ENCODE measurements at places on chromosomes 13 and 19.

DNA sequence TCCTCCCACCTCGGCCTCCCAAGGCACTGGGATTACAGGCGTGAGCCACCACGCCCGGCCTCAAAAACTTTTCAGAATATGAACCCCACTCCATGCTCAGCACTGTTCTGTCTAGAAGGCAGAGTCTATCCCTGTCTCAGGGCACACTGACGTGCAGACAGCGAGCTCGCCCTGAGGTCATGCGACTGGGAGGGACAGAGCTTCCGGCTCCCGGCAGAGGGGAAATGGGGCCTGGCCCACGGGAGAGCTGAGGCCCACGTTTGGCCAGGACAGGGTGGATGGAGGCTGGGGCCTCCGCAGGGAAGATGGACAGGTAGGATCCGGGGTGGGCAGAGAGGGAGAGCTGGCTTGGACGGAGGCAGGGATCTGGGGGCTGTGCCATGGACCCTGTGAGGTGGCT is 2.8 kb upstream of the AZU1 start:
- DNase-seq: no peak

DNA sequence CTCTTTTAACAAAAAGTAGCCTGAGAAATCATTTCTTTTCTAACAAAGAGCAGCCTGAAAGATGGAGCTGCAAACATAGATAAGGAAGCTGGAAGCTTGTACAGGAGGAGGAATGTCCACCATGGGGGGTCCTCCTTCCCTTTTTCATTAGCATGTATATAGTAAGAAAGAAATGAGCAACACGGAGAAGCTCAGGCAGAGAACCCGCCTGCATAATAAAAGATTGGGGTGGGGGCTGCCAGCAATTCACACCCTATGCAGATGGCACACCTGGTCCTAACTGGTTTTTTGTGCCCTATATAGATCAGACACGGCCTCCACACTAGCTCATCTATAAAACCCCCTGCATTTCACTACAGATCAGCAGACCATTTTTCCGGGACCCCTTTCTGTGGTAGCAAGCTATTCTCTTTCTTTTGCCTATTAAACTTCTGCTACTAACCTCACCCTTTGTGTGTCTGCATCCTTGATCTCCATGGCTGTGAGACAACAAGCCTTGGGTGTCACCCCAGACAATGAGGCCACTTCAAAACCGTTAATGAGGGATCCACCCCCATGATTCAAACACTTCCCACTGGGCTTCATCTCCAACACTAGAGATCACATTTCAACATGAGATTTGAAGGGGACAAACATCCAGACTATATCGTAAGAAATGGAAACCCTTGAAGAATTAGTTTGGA is 167.5 kb upstream of the FREM2 start:
- no peak for DNase-seq

GRCh38 chr13:75422028-75422427 is 59.9 kb downstream of the TBC1D4 start:
- DNase-seq: no peak

DNA sequence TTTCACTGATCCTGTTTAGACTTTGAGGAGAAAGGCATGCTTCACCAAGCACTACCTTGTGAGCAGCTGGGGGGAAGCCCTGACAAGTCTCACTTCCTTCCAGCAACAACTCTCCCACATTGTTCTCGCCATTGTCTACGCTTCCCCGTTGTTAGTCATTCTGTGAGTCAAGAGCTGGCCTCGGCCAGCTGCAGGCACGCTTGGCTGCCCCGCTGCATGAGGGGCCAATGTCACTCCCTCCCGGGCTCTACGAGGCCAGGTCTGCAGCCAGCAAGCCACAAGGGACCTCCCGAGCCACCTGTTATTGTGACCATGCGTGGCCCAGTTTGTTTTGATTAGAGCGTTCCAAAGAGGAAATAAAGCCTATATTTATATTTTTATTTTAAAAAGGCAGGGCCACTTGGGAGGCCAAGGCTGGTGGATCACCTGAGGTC is 220.9 kb downstream of the FOXO1 start:
- peak; percentile 48 for DNase-seq

DNA sequence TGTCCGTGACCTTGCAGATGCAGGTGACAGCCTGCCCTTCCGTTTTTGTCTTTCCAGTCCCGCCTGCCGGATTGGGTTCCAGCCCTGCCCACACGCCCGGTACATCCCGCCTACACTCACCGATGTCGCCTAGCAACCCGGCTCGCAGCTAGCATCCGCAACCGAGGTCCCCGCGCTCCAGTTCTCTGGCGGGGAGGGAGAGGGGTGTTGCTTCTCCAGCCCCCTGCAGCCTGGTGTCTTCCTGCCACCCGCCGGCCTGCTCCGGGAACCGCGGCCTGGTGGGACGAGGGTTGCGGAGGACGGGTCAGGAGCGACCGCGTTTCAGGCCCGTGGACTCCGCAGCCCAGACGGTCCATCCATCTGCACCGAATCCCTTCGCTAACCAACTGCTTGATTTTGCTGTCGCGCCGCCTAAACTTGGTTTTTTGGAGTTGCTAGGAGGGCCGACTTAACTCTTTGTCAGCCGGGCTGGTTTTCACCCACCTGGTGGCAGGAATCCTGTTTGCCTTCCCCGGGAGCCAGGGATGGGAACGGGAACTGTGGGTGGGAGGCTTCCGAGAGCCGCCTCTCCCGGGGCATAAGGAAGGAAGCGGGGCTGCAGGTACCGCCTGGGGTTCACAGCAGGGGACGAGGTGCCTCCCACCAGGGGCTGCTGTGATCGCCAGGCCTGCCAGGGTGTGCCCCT is 15.4 kb upstream of the MATK start:
- peak; percentile 66 for DNase-seq

GRCh38 chr13:78630511-78630910 is 27.2 kb upstream of the POU4F1 start:
- no peak for DNase-seq

DNA sequence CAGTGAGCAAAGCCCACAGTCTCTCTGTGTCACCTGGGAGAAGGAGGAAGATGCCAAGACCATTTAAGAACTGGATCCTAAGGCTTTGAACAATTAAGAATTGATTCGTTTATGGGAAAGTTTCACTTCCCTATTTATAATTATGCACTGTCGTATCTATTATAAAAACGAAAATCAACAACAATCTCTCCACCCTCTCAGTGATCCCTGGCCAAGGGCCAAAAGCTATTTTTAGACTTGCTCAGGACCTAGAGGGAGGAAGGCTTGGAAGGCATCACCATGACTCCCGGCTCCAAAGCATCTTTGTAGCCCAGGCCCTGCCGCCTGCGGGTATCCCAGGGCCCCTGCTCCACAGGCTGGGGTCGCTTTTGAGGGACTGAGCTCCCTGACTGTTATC is 1.3 kb downstream of the RHPN2 start:
- no peak for DNase-seq

DNA sequence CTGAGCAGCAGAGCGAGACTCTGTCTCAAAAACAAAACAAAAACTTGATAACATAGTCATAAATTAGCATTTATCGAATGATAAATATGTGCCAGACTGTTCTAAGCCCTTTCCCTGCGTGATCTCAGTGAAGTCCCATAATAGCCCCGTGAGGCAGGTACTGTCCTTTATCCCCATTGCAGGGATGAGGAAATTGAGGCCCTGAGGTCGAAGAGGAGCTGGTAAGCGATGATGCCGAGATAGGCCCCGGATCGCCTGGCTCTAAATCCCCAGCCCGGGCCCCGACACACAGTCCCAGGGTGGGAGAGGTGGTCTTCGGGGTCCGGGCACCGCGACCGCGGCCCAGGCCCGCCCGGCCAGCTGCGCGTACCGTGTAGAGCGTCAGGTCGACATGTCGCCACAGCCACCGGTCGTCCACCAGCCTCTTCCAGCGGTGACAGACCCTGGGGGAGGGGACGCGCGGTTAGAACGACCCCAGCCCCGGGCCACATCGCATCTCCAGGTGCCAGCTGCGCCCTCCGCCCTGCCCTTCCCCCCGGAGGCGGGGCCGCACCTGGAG is 625 bp downstream of the FBXL12 start:
- DNase-seq: no peak

DNA sequence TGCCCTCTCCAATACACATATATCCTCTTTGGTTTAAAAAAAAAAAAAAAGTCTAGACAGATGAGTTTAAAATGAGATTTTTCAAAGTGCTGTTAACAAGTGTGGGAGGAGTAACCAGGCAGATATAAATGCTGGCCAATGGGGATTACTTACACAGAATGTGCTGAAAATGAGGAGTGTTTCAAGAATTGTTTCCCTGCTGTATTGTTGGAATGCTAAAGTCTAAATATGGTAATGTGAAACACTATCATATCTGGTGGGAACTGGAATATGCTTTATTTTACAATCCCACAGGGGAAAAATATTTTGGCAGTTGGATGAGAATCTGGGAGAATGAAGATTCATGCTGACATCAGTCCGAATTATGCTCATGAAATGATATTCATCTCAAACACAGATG is 250.7 kb downstream of the DCT start:
- no peak for DNase-seq

- no peak for DNase-seq
These were observed 121.9 kb downstream of the DLEU7 start for GRCh38 chr13:50721672-50721992.

- DNase-seq: no peak
These were observed 31.0 kb downstream of the SLAIN1 start for GRCh38 chr13:77728265-77729125.

DNA sequence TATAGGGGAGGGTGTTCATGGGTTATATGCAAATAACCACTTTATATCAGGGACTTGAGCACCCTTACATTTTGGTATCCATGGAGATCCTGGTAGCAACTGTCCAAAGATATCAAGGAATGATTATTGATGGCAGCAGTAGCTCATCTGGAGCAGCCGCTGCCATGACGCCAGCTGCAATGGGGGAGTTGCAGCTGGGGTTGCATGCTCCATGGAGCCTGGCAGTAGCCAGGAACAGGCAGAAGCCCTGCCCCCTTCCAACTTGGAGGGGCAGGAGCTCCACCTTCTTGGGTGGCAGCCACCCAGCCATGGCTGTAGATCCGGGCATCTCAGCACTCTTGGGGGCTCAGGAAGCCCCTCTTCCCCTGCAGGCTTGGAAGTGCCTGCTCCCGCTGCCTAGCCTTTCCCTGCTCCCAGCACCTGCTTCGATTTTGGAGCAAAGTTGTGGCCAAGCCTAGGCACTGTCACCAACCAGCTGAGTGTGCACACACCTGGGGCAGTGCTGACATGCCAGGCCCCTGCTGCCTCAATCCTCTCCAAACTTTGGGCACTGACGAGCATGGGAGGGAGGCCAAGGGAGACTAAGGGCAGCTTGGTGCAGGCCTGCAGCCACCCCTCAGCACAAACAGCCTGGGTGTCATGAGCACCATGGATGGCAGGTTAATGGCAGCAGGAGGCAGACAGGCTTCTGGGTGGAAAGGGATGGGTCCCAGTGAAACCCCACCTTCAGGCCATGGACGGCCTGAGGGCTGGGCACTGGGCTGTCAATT is 235.6 kb upstream of the CSNK1A1L start:
- no peak for DNase-seq

GRCh38 chr19:5397804-5398692 is 57.2 kb upstream of the ZNRF4 start:
- no peak for DNase-seq

- no peak for DNase-seq
These were observed 1163.9 kb downstream of the DIAPH3 start for GRCh38 chr13:58999851-59000250.

DNA sequence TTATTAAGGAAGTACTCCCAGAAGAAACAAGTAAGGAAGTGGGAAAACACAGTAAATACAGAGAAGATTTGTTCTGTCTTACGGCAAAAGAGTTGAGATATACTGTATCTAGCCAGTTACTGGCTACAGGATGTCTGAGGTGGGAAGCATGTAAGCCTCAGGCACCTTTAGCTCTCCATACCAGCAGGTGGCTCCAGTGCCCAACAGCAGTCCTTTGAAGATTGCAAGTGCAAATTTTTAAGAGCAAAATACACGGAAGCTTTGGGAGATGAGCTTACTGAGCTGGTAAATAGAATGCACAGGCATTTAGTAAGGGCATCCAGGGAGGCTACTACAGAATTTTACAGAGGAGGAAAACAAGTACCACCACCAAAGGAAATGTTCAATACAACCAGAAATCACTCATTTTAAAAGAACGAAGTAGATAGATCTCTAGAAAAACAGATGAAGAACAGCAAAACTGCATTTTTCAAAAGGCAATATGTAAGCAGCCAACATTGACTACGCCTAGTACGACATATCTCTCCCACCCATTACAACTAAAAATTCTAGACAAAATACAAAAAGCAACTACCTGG is 57.9 kb upstream of the VSTM2B start:
- DNase-seq: peak; percentile 26

- no peak for DNase-seq
These were observed 31.9 kb upstream of the ATP11A start for GRCh38 chr13:112657850-112658445.

DNA sequence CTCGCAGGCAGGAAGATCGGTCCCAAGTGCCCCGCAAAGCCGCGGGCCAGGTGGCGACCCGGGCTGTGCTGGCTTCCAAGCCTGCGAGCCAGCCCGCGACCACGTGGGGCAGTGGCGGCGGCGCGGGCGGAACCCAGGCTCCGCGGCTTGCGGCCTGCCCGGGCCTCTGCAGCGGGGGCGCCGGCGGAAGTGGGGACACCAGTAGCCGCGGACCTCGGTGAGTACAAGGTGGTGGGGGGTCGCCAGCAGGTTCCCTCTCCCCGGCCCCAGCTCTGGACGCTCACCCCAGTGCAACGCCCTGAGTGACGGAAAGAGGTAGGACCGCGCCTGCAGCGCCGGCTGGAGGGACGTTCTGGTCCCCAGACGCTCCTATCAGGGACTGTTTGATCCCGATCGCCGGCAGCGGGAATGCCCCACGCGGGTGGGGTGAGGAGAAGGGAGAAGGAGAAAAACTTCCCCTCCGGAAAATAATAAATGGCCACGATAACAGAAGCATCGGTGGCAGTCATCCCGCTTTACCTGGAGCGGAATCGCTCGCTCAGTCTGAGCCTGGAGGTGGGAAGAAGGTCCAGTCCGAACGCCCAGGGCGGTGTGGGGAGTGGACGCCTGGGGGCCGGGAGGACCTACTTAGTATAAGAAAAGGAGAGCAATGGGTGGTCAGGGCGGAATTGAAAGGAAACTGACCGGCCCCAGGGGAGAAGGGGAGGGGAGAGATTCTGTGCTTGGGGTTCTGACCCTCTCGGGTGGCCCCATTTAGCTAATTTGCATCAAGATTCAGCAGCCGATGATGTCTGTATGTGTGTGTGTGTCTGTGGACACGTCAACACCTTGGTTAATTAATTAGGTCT is at the start of gene GEMIN7:
Gene GEMIN7 (plus strand): TSS at position 198 of the 848 bp plus-strand sequence. CDS start 10,855 bp downstream, outside the sequence.
- peak; percentile 92 for DNase-seq

DNA sequence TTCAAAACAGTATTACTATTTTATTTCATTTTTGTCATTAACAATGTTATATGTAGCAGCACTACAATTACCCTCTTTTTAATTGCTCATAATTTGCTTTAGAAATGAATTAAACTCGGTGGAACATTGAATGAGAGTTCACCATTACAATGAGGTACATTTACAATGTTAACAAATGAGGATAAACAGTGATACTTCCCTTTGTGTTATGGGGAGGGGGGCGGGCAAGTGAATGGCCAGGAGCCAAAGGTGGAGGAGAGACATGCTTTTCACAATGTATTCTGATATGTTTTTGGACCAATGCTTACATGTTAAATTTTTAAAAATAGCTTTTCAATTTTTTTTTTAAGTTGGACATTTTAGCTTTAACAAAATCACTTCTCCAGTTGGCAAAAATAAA is 34.2 kb downstream of the NALCN start:
- DNase-seq: no peak

Measured in activated T-cell treated with anti-CD3 and anti-CD28 coated beads, Interleukin-2, amount 50 U/mL, for 72 hours (primary cell).